ENCODE measurements at places on chromosomes 3 and 15.

DNA sequence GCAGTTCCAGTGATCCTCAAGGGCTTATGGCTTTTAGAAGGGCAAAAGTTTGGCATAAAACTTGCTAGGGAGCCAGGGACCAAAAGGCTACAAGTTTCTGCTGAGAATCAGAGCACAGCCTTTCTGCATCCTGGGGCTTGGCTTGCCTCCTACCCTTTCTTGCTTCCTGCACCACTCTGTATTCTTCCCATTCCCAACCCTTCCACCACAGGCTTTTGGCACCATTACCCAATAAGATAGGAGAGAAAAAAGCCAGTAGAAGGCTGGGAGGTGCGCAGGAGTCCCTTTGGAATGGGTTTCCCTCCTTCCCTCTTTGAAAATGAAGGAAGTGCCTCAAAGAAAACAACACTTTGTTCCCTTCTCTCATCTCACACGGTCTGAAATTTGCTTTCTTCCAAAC is 268.6 kb downstream of the PDCD6IP start:
- DNase-seq: no peak

DNA sequence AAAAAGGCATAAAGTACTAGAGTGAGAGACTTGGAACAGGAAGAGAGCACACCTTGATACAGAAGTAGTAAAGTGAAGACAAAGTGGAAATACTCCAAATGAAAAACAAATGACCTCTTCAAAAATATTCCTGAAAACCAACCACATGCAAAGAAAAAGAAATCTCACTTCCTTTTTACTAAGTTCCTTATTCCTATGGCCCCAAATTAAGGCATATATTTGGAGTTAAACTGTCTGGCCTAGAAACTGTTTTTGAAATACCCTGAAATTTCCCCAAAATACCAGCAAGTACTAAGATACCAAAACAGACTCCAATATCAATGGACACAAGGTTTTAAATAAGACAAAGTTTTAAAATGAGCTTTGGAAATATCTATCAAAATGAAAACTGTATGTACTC is 58.2 kb downstream of the ZNF148 start:
- no peak for DNase-seq

DNA sequence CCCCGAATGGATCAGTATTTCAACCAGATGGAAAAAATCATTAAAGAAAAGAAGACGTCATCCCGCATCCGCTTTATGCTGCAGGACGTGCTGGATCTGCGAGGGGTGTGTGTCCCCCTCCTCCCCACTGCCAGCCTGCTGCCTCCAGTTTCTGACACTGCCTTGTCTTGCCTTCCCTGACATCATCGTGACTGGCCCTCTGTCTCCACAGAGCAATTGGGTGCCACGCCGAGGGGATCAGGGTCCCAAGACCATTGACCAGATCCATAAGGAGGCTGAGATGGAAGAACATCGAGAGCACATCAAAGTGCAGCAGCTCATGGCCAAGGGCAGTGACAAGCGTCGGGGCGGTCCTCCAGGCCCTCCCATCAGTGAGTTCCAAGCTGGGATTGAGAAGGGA is 10.9 kb downstream of the EIF4G1 start:
- no peak for DNase-seq

GRCh38 chr15:88193415-88193814 is 63.1 kb downstream of the NTRK3 start:
- DNase-seq: no peak

- no peak for DNase-seq
These were observed 47.8 kb downstream of the CTXND1 start for GRCh38 chr15:80204231-80204630.
